ENCODE measurements at places on chromosomes 5 and 9. TPM values are rescaled to one million over a fixed set of nuclear protein-coding genes. Genes with fewer than 3 reads are reported as not detected.

- no peak for DNase-seq
Observed at GRCh38 chr9:21367957-21368356, at the start of gene IFNA13. Gene IFNA13, minus strand, starts transcription at chr9:21368057. Its CDS starts 47 bp downstream, at chr9:21368010.

- no peak for DNase-seq
Observed at GRCh38 chr5:53080271-53080670, 29.3 kb downstream of the MOCS2 start.

- no peak for DNase-seq
Observed at GRCh38 chr5:132275367-132276220, 18.1 kb downstream of the PDLIM4 start.

DNA sequence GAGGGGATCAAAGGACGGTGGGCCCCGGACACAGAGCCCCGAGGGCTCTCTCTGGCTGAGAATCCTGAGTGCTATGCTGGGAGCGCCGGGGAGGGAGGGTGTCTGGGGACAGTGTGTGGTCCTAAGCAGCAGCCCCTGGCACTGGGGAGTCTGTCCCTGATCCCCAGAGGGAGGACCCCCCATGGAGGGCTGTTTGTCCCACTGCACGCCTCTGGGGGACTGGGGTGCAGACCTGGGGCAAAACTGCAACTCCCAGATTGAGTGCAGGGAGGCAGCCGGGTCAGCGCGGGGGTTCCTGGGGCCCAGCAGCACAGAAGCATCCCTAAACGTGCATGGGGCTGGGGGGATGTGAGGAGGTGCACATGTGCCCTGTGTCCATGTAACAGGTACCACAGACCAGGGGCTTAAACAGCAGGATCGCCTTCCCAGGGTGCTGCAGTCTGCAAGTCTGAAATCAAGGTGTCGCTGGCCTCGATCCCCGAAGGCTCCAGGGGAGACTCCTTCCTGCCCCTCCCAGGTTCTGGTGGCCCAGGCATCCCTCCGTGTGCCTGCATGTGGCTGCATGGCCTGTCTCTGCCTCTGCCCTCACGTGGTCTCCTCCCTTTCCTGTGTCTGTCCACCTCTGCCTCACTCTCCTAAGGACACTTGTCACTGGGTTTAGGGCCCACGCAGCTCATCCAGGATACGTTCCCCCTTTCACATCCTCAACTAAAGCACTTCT is 35.9 kb upstream of the IRX4 start:
- DNase-seq: no peak

DNA sequence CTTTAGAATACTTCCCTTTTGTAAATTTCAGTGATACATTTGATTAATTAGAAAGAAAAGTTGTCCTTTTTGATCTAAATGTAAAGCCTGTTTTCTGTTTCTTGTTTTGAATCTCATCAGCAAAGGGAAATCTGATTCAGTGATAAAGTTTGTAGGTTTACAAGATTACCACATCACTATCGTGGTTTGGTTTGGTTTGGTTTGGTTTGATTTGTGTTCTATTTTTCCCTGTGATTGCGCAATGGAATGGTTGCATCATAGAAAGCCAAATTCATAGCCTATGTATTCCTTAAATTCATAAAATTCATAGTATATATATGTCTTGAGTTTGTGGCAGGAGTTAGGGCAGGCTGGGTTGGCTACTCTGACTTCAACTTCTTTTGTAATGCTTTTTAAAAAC is 15.2 kb downstream of the SRFBP1 start:
- no peak for DNase-seq

- DNase-seq: no peak
Observed at GRCh38 chr9:124267271-124267807, 9.6 kb downstream of the NEK6 start.

- DNase-seq: no peak
Observed at GRCh38 chr9:83299094-83299493, 236.2 kb upstream of the RASEF start.

DNA sequence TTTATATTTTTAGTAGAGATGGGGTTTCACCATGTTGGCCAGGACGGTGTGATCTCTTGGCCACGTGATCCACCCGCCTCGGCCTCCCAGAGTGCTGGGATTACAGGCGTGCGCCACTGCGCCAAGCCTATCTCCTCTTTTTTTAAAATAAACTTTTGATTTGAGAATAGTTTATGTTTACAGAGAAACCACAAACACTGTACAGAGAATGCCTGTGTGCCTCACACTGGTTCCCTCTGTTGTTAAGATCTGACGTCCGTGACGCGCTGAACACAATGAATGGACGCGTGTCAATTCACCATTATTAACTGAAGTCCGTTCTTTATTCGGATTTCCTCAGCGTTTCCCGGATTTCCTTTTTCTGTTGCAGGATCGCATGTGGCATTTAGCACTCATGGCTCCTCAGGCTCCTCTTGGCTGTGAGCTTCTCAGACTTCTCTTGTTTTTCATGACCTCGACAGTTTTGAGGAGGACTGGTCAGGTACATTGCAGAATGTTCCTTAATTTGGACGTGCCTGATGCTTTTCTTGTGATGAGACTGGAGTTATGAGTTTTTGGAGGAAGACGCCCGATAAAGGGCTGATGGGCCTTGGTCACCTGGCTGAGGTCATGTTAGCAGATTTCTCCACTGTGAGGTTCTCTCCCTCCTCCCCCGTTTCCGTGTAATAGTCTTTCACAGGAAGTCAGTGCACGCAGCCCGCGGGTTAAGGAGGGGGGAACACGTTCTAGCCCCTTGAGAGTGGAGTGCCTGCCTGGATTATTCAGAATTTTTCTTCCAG is 69.6 kb downstream of the ANKRD33B start:
- no peak for DNase-seq

GRCh38 chr5:140344683-140345423 is 1.6 kb downstream of the HBEGF start:
- DNase-seq: peak; percentile 40

DNA sequence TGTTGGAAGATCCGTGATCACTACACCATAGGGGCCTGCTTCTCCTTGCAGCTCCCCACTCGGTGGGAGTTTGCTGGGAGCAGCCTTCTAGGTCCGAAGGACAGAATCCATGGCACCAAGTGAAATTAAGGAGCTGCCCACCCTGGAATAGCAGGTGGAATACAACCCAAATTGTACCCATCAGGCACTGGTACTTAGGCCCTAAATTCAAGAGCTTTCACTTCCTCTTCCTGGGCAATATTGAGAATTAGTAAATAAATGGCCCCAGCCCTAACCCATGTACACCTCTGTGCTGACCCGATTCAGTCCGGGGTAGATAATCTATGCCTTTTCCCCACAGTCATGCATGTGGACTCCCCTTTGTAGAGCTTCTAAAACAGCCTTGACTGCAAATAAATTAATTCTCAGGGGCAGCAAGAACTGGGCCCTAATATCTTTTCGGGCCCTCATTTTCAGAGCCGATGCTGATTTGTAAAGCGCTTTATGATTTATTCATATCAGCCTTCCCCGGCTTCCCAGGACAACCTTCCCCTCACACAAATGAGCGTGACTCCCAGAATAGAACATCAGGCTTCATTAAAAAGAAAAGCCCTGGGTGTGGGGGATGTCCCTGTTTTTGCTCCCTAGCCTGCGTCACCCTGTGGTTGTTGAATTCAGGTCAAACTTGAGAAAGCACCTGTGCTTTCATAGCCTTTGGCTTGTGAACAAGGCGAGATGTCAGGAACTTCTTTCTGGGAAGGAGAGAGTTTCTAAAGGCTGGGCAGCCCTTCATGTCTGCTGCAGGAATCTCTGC is 126.1 kb upstream of the TBC1D2 start:
- DNase-seq: no peak

- no peak for DNase-seq
Observed at GRCh38 chr5:159953609-159954008, 37.3 kb downstream of the ADRA1B start.

- DNase-seq: no peak
Observed at GRCh38 chr5:9502050-9502834, 43.6 kb downstream of the SEMA5A start.

GRCh38 chr5:153352685-153353219 is 137.7 kb upstream of the GRIA1 start:
- no peak for DNase-seq

GRCh38 chr9:136950656-136951276 is 1.3 kb upstream of the LCN12 start:
- peak; percentile 41 for DNase-seq

Gene SLC4A9
- not detected for total RNA-seq

Gene GFPT2
- 17.5 TPM for total RNA-seq

Gene NLN
- 8.0 TPM for total RNA-seq
